ENCODE measurements at places on chromosomes 2 and 18.

DNA sequence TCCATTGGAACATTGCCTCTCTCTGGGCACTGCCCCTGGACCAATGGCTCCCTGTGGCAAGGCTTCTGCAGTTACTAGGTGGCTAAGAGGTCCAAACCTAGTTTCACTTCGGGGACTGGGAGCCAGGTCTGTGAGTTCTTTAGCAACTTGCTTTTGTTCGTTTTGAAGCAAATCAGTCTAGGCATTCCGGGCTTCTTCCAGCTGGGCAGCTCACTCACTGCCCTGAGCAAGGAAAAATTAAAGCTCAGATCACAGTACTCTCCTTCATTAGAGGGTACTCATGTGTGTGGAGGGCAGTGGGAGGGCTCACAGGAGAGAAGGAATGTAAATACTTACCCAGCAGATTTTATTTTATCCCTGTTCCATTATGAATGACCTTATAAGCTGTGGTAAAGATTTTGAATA lies 80.3 kb downstream of the SPP2 start:
- no peak for DNase-seq

DNA sequence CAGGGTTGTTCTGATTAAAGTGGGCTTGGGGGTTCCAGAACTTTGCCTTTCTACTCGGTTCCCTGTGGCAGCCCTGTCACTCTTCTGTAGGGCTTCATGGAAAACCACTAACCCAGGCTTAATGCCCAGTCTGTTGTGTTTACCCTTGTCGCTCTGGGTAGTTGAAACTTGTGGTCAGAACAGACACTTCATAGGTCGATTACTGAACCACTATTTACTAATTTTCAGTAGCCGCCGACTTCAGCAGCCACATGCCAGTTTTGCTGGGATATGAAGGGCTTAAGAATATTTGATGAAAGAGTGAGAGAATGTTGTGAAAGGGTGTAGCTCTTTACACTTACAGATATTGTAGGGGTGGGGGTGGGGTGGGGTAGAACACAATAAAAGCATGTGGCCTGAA lies 362.3 kb downstream of the RND3 start:
- DNase-seq, result no peak

- no peak for DNase-seq
Observed at GRCh38 chr18:39594206-39594605, 2028.6 kb upstream of the CELF4 start.

GRCh38 chr18:70672581-70672980 lies 383.7 kb downstream of the SOCS6 start:
- DNase-seq, result no peak

DNA sequence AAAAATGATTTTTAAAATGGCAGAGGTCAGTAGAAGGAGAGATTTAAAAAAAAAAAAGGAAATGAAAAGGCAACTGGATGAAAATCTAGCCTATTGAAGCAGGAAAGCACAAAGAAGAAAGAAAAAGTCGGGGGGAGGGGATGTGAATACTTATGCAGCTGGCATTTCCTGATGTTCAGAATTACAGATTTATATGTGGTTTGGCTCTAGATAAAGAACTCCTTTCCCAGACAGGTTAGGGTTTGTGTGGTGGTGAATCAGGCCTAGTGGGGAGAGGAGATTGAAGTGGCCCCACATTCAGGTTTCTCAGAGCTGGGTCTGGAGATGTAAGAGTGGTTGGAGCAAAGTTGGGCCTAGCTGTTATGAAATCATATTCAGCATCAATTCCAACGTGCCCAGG lies 394.4 kb downstream of the FIGN start:
- no peak for DNase-seq

- DNase-seq, result no peak
Observed at GRCh38 chr18:12121175-12122042, 27.8 kb downstream of the ANKRD62 start.

DNA sequence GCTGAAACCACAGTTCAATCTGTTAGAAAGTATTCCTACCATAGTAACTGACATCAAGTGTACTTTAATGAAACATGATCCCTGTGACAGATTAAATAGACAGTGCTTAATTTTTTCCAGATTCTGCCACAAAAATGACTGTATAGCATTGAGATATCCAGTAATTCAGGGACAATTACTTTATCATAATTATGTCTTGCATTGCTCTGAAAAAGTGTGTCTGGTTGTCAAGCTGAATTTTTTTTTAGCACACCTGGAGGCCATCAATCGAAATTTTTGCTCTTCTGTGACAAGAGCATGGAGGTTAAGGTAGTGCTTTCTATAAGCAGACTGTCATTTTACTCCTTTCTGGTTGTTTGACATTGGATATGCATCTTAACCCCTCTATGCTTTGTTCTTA lies 1083.8 kb upstream of the NRXN1 start:
- DNase-seq, result no peak

GRCh38 chr2:216856406-216857065 lies 3.3 kb downstream of the TNP1 start:
- DNase-seq, result no peak

- peak; percentile 54 for DNase-seq
Observed at GRCh38 chr2:174716785-174717184, 47.5 kb downstream of the CHRNA1 start.

GRCh38 chr2:134274121-134274520 lies 20.2 kb downstream of the MGAT5 start:
- DNase-seq, result no peak

Data from activated naive CD8-positive, alpha-beta T cell treated with anti-CD3 and anti-CD28 coated beads, Interleukin-2, amount 10 ng/mL, durations not matched to agents 7 days and 5 days (primary cell).